CD4-positive, alpha-beta T cell treated with Interleukin-15 for 1 hour (primary cell): ENCODE measurements at places on chromosomes 3 and 15.
A peak's percentile ranks its signal among the peaks of the same experiment; 100 is the strongest.

GRCh38 chr15:94335616-94336015, 104.3 kb downstream of the MCTP2 start:
- no peak for DNase-seq

- DNase-seq, result peak; percentile 44
Measured at GRCh38 chr15:84955089-84955848, 26.4 kb upstream of the PDE8A start.

DNA sequence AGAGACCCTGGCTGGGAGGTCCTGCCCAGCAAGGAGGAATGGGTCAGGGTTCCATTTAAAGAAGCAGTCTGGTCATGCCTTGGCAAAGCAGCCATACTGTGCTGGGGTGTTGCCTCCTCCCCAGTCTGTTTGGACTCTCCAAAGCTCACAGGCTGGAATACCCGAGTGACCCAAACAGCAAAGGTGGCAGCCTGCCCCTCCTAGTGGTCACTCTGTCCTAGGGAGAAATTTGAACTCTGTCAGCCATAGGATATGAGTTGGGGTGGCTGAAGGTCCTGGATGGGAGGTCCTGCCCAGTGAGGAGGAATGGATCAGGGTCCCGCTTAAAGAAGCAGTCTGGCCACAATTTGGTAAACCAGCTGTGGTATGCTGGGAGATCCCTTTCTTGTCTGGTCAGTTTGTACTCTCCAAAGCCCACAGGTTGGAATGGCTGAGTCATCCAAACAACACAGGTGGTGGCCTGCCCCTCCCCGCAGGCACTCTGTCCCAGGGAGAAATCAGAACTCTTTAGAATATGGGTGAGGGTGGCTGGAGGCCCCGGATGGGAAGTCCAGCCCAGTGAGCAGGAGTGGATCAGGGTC, 45.0 kb downstream of the CCR1 start:
- no peak for DNase-seq

DNA sequence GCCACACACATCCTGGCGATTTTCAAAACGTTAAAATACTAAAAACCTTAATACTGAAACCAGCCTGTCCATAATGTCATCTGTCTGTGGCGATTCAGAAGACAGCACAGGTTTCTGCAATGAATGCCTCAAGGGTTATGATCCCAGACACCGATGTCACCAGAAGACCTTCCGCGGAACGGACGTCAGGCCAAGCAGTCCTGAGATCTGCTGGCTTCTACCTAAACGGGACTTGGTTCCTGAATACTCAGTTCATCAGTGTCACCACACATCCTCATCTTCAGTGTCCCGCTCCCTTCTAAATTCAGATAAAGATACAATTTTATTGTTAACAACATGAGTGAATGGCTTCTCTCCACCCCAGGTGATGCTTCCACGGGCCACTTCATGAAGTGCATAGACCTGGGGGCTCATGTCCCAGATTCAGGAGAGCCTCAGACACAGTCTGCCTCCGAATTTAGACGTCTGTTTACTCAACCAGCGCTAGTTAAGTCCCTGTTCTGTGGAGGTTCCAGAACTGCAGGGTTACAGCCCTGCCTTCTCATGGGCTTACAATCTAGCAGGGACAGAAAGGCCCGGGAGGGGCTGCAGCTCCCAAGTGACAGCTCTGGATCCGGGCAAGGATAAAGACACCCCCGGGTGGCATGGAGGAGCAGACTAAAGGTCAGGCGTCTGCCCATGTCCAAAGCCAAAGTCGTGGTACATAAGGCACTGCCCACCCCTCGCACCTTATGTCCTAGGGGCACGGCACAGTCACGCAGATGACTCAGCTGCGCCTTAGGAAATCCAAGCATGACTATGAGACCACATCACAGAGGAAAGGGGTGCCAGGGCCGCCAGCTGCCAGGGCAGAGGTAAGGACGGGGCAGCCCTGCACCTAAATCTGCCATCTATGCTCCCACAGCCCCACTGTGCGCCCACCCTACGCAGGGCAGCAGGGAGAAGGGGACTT, 75.9 kb downstream of the VGLL4 start:
- no peak for DNase-seq

DNA sequence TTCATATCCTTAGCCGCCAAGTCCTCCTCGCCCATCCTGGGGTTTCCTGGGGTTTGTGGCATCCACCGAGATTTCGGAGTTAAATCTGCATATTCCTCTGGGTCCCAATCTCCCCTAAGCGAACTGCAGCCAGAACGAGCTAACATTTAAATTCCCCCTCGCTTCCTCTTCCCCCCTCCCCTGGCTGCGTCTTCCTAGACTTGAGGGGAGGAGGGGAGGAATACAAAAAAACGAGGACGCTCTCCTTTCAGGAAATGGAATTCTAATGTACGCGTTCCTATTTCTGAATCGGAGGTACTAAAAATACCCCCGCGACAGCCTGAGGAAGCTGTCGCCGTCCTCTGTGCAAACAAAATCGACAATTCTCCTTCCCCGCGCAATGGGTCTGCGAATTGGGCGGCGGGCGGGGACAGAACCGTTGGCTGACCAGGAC, 5.6 kb downstream of the FEZF2 start:
- no peak for DNase-seq

GRCh38 chr3:126711121-126711760, 7.2 kb downstream of the CHCHD6 start:
- DNase-seq, result no peak

DNA sequence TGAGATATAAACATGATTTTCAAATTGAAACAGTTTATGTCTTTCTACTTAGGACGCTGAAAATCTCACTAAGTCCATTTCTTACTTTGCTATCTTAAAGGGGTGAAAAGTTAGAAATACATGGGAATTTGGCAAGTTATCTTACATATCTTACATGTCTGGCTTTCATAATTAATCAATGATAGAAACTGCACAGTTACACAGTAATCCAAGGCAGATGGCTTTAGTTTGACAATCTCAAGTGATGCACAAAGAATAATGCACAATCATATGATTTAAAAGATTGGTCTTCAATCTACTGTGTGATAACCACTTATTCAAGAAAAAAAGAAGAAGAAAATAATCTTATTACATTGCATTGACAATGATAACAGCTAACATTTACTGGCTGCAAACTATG, 14.2 kb downstream of the PDZRN3 start:
- no peak for DNase-seq

DNA sequence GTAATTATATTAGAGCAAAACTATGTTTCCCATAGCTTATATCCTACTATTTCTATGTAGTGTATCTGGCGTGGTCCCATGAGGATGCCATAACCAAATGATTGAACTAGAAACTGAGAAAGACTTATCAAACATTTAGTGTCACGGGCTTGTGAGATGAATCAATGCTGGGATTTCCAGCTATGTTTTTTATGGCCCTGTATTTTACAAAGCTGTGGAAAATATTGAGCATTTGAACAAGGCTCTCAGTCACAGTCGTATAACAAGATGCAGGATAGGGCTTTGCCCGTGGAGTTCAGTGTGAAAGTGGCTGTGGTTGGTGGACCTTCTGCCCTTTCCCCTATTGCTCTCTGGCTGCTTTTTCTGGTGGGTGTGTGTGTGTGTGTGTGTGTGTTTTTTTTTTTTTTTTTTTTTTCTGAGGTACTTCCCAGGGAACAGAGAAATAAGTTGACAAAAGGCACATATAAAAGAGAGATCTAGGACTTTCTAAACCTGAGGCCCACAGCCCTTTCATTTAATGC, 60.7 kb downstream of the CACNA1D start:
- no peak for DNase-seq

DNA sequence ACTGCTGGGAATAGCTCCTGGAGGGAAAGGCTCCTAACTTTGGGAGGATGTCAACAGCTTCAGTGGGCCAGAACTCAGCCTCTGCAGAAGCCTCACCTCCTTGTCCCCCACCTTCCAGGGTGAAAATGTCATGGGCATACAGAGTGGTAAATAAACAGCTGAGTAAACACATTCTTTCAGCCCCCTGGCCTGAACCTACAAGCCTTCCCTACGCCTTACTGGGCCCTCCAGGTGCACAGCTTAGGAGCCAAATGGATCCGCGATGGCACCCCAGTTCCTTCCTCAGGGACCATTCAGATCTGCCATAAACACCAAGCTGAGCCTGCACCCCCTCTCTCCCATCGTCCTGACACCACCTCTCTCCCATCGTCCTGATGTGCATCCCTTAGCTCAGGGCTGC, 126.2 kb upstream of the IGF1R start:
- no peak for DNase-seq

GRCh38 chr3:100606894-100607512, 2.4 kb upstream of the ADGRG7 start:
- no peak for DNase-seq

DNA sequence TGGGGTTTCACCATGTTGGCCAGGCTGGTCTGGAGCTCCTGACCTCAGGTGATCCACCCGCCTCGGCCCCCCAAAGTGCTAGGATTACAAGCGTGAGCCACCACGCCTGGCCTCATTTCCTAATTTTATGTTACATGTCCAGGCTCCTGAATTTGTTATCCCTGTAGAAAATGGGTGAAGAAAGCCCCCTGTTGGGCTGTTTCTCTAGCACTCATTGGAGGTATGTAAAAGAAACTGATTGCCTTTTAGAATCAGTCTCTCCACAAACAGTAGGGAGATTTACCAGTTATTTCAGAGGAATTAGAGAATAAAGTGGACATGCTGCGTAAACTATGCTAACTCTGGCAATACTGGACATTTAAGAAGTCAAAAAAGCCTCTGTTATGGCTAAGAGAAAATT, 364.1 kb upstream of the TBL1XR1 start:
- no peak for DNase-seq

- no peak for DNase-seq
Measured at GRCh38 chr3:139388821-139389551, 461 bp downstream of the COPB2 start.

GRCh38 chr3:139718415-139718814, 40.6 kb upstream of the NMNAT3 start:
- no peak for DNase-seq

GRCh38 chr3:6262010-6262409, 598.9 kb upstream of the GRM7 start:
- no peak for DNase-seq

GRCh38 chr3:170907637-170908234, 701 bp downstream of the EIF5A2 start:
- DNase-seq, result no peak

GRCh38 chr3:105496343-105496742, 129.6 kb downstream of the ALCAM start:
- no peak for DNase-seq

DNA sequence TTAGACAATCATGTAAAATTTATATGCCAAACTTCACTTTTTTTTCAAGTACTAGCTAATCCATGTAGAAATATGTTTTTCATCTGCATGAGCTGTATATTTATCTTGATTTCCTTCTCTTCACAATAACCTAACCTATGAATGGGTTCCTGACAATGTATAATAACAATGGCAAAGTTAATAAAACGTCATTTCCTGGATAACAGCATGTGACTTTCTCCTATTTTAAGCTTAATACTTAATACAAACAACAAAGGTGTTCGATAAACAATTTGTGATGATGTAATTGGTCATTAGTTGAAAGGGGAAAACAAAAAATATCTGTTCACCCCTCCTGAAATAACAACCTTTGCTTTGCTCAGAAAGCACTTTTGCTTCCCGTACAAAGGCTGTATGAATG, 20.4 kb downstream of the CD200 start:
- no peak for DNase-seq

GRCh38 chr3:62246094-62246493, 127.3 kb downstream of the FEZF2 start:
- DNase-seq, result no peak

- no peak for DNase-seq
Measured at GRCh38 chr15:62515696-62516395, 350.8 kb upstream of the C2CD4B start.

GRCh38 chr15:77009176-77009575, 14.2 kb downstream of the PSTPIP1 start:
- no peak for DNase-seq

GRCh38 chr3:9180764-9181117, 68.7 kb downstream of the SRGAP3 start:
- no peak for DNase-seq

- DNase-seq, result no peak
Measured at GRCh38 chr3:52873433-52874159, 23.8 kb downstream of the STIMATE start.

- DNase-seq, result no peak
Measured at GRCh38 chr3:70249509-70250160, 62.8 kb downstream of the MDFIC2 start.

GRCh38 chr15:69760890-69761568, 308.4 kb downstream of the RPLP1 start:
- peak; percentile 90 for DNase-seq
